ENCODE measurements at places on chromosomes 4 and X.

DNA sequence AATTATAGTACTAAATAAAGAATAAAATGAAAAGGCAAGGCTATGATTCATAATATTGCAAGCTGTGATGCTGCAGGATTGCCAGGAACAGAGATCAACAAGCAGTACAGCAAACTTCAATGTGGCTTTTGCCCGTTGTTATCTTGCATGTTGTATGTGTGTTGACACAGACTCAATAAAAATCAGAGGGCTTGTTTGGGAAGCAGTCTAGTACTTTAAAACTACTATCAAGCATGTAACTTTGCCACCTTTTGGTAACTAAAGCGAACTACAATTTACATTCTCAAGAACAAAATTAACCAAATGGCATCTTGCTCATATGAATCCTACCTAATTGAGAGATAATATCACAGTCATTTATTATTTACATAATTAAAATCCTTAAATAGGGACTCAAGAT lies 79.8 kb upstream of the GPM6A start:
- DNase-seq = peak; percentile 87

- peak; percentile 65 for DNase-seq
These were observed 46.0 kb downstream of the TFDP3 start for GRCh38 chrX:133171962-133172708.

DNA sequence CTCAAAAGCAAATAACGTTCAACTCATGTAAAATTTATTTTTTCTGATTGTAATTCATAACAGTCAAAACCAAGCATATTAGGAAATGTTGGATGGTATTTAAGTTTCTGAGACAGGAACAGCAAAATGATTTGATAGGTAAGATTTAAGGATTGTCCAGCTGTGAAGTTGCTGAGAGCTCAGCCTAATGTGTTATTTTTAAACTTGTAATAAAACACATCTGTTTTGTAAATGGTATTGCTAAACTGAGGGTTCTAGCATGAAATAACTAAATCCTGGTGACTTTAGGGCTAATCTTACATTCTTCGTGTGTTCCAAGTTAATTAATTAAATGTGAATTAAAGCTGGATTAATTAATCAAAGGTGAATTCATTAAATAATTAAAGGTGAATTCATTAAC lies 13.3 kb downstream of the TLR10 start:
- no peak for DNase-seq

GRCh38 chr4:76147454-76148141 lies 599 bp downstream of the NUP54 start:
- peak; percentile 82 for DNase-seq

DNA sequence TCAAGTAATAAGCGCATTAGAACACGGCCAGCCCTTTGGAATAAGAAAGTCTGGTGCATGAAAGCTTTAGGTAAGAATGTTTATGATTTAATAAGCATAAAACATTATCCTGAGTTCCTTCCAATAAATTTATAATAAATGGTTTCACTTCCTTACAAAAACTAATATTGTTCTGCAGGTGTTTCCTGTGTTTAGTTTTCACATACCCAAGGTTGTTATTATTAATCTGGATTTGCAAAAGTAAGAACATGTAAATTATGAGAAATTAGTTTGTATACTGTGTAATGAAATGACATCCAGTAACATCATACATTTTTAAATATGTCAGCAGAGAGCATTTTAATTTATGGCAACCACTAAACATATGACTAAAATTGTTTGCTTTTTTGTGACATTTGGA lies 72.1 kb downstream of the BANK1 start:
- no peak for DNase-seq

- no peak for DNase-seq
These were observed 7.6 kb downstream of the CYBB start for GRCh38 chrX:37787423-37787869.

All from cerebellar cortex (tissue), 1 donor.